ENCODE measurements at places on chromosomes 16 and 17. TPM values are rescaled to one million over a fixed set of nuclear protein-coding genes. Genes with fewer than 3 reads are reported as not detected.

GRCh38 chr17:859824-860195 is 77.7 kb downstream of the MRM3 start:
- H3K27ac ChIP-seq: peak overlapping the region; percentile 61
- peaks cover 17% of the 10 kb centered on the region for H3K4me1 ChIP-seq
- no peak for DNase-seq
- no peaks in the 10 kb centered on the region for H3K36me3 ChIP-seq

DNA sequence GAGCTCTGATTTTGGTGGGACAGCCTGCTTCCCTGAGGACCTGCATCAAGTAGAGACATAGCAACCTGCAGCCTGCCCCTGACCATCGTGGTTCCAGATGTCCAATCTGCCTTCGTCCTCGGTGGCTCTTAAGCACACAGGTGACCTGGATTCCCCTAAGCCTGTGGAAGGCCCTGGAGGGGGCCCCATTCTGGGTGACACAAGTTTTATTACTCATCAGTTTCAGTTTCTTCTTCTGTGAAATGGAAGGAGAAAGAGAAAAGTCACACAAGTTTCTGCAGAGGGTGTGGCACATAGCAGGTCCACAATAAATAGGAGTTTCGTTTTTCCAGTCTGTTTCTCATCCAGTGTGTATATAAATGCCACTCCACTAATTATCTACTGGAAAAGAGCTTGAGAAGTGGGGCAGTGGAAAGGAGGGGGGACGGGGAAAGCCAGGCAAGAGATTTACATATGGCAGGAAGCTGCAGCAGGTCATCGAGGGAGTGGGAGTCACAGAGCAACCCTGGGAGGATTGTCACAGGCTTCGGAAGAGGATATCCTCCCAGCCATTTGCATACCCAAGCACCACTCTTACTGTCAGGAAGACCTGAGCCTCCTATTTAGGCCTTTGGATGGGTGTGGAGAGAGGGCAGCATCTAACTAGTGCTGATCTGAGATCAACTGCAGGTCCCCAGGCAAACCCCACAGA is 10.0 kb upstream of the NOS2 start:
- H3K36me3 ChIP-seq: no peaks in the 10 kb centered on the region
- no peak overlapping the region for H3K27ac ChIP-seq
- no peak for DNase-seq
- H3K4me1 ChIP-seq: peaks cover 3% of the 10 kb centered on the region

GRCh38 chr16:53457670-53458069 is 23.4 kb downstream of the RBL2 start:
- DNase-seq: no peak
- H3K4me1 ChIP-seq: no peaks in the 10 kb centered on the region
- H3K4me3 ChIP-seq: no peak overlapping the region
- no peak overlapping the region for H3K27ac ChIP-seq

GRCh38 chr17:39236450-39236927 is 10.7 kb upstream of the STAC2 start:
- DNase-seq: no peak
- H3K4me3 ChIP-seq: no peak overlapping the region
- no peaks in the 10 kb centered on the region for H3K27me3 ChIP-seq
- H3K27ac ChIP-seq: no peak overlapping the region
- no peaks in the 10 kb centered on the region for H3K36me3 ChIP-seq
- H3K4me1 ChIP-seq: peaks cover 10% of the 10 kb centered on the region

DNA sequence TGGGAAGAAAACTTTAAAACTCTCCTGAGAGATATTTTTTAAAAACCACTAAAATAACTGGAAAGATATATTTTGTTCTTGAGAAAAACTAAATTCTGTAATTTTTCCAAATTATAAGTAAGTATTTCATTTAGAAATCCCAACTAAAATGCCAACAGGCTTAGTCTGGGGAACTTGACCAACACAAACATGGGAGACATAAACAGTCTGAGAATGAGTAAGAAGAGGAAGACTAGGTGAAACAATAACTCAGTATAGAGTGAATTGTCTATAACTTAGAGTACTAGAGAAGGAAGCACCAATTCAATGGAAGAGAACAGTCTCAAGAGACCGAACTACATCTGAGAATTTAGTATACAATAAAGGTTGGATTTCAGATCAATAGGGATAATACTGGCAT is 2.9 kb downstream of the CMTM1 start:
- peaks cover 6% of the 10 kb centered on the region for H3K4me1 ChIP-seq
- peaks cover 21% of the 10 kb centered on the region for H3K36me3 ChIP-seq
- H3K27me3 ChIP-seq: no peaks in the 10 kb centered on the region
- no peak for DNase-seq

DNA sequence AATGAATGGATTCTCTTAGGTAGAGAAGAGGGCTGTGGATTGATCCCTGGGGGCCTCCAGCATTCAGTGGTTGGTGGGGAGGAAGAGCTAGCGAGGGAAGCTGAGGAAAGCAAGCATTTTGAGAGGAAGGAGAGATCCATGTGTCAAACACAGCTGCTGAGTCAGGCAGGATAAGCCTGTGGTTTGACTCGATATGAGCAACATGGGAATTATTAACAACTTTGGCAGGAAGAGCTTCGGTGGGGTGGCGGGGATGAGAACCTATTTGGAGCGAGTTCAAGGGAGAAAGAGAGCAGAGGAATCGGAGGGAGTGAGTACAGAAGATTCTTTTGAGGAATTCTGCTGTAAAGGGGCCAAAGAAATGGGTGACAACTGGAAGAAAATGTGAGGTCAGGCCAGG is 59.5 kb upstream of the CDC42EP4 start:
- H3K27ac ChIP-seq: no peak overlapping the region
- no peak overlapping the region for H3K4me3 ChIP-seq
- H3K36me3 ChIP-seq: no peaks in the 10 kb centered on the region
- DNase-seq: no peak
- H3K27me3 ChIP-seq: peaks cover 9% of the 10 kb centered on the region
- H3K4me1 ChIP-seq: no peaks in the 10 kb centered on the region

DNA sequence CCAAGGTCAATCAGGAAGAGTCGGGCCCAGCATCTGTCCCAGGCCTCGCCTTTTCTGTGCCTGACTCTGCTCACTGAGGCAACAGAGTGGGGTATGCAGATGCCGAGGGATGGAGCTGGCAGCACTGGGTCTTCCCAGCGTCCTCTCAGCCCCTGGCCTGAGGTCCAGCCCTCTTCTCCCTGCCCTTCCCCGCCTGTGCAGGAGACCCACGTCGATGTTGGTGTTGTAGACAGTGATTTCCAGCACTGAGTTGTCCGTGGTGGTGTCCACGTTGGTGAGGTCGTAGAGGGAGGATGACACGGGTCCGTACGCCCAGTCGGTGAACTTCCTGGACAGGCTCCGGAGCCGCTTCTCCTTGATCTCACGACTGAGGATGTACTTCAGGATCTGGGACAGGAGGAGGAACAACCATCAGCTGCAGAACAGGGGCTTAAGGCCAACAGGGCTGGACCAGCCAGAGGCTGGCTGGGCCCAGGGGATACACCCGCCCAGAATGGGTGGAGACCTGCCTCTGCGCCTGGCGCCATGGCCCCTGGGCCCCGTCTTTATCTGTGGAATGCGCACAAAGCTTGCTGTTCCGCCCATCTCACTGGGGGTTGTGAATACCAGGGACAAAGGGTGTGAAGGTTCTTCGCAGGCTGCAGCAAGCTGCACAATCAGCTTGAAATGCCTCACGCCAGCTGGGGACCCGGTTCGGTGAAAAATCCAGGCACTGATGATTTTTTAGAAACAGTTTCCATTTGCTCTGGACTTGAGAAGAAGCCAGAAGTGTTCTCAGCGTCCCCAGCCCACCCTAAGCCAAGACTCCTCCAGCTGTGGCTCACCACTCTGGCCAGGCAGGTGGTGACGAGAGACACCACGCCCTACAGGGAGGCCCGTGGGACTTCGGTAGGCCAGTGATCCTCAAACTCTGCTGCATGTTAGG is 27.5 kb downstream of the TRPV3 start:
- H3K27me3 ChIP-seq: no peaks in the 10 kb centered on the region
- H3K4me3 ChIP-seq: peak overlapping the region; percentile 7
- H3K36me3 ChIP-seq: no peaks in the 10 kb centered on the region
- H3K27ac ChIP-seq: peak overlapping the region; percentile 47
- DNase-seq: no peak
- H3K4me1 ChIP-seq: peaks cover 5% of the 10 kb centered on the region

The AKAP1 gene
- total RNA-seq: 110 TPM

The PLK1 gene
- total RNA-seq: 0.42 TPM

The TUFM gene
- total RNA-seq: 92.0 TPM

The GCSH gene
- total RNA-seq: 14.6 TPM

Data from esophagus muscularis mucosa (tissue), 4 donors.